CD4-positive, alpha-beta T cell (primary cell): ENCODE measurements at places on chromosomes 2 and 18.

DNA sequence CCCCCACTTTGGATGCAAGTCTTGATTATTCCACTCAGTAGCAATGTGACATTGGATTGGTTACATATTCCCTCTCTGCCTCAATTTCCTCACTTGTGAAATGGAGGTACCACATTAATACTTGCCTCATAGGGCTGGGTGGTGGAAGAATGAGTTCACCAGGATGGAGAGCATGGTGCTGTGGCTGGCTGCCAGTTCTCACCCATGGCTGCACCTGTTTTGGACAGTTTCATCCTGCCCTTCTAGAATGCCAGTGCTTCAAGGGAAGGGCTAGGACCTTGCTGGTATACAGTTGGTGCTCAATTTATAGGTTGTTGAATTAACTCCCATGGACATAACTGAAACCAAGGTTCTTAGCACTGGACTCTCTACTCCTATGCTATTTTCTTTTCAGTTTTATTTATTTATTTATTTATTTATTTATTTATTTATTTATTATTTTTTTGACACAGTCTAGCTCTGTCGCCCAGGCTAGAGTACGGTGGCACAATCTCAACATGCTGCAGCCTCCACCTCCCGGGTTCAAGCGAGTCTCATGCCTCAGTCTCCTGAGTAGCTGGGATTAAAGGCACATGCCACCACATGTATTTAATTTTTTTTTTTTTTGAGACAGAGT lies 5.3 kb upstream of the SH3RF3 start:
- H3K27ac ChIP-seq = no peak overlapping the region
- H3K36me3 ChIP-seq = no peaks in the 10 kb centered on the region
- no peak overlapping the region for H3K4me3 ChIP-seq

DNA sequence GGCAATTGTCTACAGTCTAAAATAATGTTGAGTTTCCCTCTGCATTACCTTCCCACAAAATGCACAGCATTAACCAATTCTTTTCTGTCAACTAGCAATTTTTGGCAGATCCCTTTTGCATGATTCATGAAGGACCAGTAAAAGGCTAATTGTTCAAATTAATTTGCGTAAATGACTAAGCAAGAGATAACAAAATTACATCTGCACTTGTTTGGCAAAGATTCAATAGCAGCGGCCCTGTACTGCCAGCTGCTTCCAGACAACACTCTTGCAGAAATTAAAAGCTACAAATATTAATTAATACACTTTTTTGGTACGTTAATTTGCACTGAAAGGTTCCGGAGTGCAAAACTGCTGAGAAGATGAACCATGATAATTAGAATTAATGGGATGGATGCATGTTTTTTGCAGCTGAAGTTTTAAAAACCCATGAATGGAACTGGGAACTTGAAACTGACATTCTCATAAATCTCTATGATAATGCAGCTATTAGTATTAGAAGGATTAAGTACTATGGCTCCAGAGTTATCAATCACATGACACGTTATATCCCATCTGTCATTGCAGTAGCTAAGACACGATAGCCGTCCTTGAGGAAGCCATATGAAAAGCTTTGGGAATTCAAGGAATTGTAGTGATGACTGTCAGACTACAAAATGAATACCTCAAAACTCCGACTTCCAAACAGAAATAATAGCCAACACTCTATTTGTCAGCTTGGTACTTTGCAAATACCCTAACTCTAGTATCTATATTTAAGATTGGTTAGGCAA lies 1268.3 kb upstream of the ACVR2A start:
- H3K4me3 ChIP-seq = no peak overlapping the region
- no peak overlapping the region for H3K27ac ChIP-seq
- no peaks in the 10 kb centered on the region for H3K4me1 ChIP-seq
- H3K36me3 ChIP-seq = no peaks in the 10 kb centered on the region

GRCh38 chr2:176138923-176139660 lies 9.6 kb downstream of the HOXD8 start:
- peaks cover 98% of the 10 kb centered on the region for H3K27me3 ChIP-seq
- H3K4me3 ChIP-seq = no peak overlapping the region
- H3K36me3 ChIP-seq = no peaks in the 10 kb centered on the region
- DNase-seq = no peak
- H3K27ac ChIP-seq = no peak overlapping the region

DNA sequence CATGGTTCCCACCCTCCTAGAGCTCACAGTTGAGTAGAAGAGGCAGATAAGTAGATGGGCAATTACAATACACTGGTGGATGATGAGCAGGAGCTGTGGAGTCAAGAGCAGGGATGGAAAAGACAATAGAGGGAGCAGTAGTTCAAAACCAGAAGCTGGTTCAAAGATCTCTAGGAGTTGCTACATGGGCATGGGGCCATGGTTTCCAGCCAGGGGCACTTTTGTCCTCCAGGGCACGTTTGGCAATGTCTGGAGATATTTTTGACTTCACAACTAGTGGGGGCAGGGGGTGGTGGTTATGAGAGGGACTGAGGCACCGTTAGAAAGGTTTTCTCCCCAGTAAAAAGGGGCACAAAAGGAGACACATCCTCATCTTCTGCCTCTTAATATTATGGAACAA lies 236.0 kb downstream of the DYSF start:
- no peaks in the 10 kb centered on the region for H3K27me3 ChIP-seq
- H3K27ac ChIP-seq = no peak overlapping the region
- no peak for DNase-seq
- H3K4me1 ChIP-seq = no peaks in the 10 kb centered on the region
- H3K4me3 ChIP-seq = no peak overlapping the region

DNA sequence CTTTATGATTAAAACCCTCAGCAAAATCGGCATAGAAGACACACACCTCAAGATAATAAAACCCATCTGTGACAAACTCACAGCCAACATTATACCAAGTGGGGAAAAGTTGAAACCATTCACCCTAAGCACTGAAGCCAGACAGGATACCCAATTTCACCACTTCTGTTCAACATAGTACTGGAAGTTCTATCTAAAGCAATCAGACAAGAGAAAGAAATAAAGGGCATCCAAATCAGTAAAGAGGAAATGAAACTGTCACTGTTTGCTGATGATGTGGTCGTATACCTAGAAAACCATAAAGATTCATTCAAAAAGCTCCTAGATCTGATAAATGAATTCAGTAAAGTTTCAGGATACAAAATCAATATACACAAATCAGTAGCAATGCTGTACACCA lies 16.4 kb upstream of the RPRD1A start:
- H3K27me3 ChIP-seq = no peaks in the 10 kb centered on the region
- no peak overlapping the region for H3K4me3 ChIP-seq
- no peaks in the 10 kb centered on the region for H3K4me1 ChIP-seq
- no peak overlapping the region for H3K27ac ChIP-seq
- H3K36me3 ChIP-seq = no peaks in the 10 kb centered on the region
